HAP-1 (cell line): ENCODE measurements at places on chromosomes 7 and 10.

- DNase-seq, result no peak
Measured at GRCh38 chr7:140559410-140559809, 80.1 kb upstream of the MKRN1 start.

- DNase-seq, result no peak
Measured at GRCh38 chr7:151666886-151667285, 147.2 kb upstream of the RHEB start.

DNA sequence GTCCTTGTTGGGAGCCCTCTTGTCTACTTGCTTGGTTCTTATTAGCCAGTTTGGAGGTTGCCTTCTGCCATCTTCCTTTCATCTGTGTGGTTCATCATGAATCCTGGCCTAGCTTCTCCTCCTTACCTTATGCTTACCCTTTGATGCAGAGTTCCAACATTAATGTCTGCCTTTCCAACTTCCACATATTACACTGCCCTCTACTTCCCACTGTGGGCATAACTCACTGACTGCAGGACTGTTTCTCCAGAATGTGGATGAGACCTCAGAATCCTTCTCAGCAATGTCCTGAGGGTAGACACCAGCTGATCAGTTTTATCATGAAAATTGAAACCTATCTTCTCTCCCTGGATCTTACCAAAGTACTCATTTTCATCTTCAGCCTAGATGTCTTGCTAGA, 491.0 kb downstream of the LRMDA start:
- DNase-seq, result no peak

GRCh38 chr10:97081621-97082235, 104.0 kb downstream of the SLIT1 start:
- DNase-seq, result peak; percentile 86

DNA sequence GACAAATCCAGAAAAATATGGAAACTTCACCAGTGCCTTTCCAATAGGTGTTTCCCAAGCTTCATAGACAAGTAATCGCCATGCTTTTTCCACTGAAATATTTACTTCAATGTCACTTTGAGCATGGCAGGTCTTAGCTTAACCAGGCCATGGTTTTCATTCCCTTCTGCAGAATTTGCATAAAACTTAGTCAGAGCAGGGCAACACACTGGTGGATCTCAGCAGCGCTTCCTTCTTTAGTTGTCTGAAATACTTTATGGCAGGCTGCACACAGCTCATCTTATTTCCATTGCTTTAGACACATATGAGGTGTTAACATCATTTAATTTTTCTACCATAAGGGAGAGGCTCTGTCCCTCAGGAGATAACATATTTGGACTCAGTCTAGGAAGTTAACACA, 102.9 kb upstream of the AHR start:
- no peak for DNase-seq

GRCh38 chr7:80204919-80205318, 70.3 kb downstream of the GNAI1 start:
- DNase-seq, result no peak

DNA sequence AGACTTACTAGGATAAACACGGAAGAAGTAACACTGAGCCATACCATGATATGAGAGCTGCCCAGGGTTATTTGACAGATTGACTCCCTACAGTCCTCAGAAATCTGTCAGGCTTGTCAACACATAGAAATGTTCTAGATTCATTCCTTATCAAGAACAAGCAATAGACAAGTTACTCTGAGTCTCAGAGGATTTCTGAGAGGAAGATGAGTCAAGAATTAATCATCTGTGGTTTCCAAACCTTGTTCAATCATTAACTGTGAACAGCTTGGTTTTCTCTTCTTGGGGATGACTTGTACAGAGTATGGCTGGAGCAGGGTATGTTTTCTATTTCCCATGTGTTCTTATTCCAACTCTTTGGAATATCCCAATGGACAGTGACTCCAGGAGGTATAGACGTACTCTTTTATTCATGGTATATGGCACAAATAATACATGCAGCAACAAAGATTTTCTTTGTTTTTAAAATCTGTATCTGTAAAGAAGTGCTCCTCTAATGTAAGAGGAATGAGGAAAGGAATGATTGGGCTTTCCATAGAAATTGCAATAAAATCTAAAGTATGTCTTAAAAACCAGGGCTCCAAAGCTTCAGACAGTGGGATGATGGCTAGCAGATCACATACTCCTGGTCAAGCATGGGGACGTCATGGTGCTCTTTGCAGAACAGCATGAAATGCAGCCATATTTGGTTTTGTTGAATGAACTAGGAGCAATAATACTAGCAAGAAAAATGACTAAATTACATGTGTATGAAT, 11.9 kb upstream of the SFR1 start:
- DNase-seq, result no peak

- DNase-seq, result no peak
Measured at GRCh38 chr7:126533715-126534114, 719.0 kb downstream of the GRM8 start.

GRCh38 chr10:13184730-13185514, 23.6 kb downstream of the MCM10 start:
- DNase-seq, result no peak

GRCh38 chr7:79281426-79281825, 172.0 kb downstream of the MAGI2 start:
- DNase-seq, result no peak

GRCh38 chr7:332020-332517, 42.1 kb downstream of the FOXL3 start:
- no peak for DNase-seq

GRCh38 chr10:71687077-71687476, 32.5 kb downstream of the C10orf105 start:
- DNase-seq, result no peak

- DNase-seq, result no peak
Measured at GRCh38 chr7:33776788-33777187, 128.6 kb upstream of the BMPER start.

GRCh38 chr10:4847561-4848355, 21.8 kb downstream of the AKR1E2 start:
- no peak for DNase-seq

- no peak for DNase-seq
Measured at GRCh38 chr10:128612195-128612594, 486.0 kb upstream of the MKI67 start.

DNA sequence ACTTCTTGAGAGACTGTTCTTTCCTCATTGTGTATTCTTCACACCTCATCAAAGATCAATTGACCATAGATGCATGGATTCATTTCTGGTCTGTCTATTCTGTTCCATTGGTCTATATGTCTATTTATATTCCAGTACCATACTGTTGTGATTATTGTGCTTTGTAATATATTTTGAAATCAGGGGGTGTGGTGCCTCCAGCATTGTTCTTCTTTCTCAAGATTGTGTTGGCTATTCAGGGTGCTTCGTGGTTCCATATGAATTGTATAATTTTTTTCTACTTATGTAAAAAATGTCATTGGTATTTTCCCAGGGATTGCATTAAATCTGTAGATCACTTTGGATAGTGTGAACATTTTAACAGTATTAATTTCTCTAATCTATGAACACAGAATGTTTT, 106.5 kb downstream of the EPC1 start:
- no peak for DNase-seq

DNA sequence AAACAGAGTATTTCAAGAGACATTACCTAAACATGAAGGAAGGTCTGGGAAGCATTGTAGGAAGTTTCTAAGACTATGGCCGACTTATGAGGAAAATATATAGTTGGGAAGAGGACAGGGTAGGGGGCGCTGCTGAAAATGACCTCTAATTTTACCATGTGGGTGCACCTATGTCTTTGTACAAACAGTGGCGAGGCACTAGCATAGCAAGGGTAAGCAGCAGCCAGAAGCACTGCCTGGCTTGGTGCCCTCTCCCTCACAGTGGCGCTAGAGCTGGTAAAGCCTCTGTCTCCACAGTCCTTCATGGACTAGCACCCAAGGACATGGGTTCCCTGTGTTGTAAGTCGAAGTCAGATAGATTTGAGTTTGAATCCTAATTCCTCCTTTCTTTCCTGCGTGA, 461.2 kb downstream of the INHBA start:
- DNase-seq, result no peak

- DNase-seq, result no peak
Measured at GRCh38 chr10:70066190-70066589, 13.5 kb downstream of the MACROH2A2 start.

- no peak for DNase-seq
Measured at GRCh38 chr7:152072421-152072820, 46.9 kb downstream of the GALNT11 start.

DNA sequence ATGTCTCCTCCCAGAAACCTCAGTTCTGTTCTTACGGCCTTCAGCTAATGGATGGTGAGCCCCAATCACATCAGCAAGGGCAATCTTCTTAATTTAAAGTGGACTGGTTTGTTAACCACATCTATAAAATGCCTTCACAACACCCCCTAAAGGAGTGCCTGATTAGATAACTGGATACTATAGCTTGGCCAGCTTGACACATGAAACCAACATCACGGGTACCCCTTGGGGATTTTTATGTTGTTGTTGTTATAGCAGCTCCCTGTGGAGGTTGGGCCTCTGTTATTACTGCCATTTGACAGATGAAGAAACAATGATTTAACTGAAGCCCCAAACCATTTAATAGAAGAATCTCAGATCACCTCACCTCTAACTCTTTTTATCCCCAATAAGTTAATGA, 26.8 kb downstream of the STRA8 start:
- no peak for DNase-seq

DNA sequence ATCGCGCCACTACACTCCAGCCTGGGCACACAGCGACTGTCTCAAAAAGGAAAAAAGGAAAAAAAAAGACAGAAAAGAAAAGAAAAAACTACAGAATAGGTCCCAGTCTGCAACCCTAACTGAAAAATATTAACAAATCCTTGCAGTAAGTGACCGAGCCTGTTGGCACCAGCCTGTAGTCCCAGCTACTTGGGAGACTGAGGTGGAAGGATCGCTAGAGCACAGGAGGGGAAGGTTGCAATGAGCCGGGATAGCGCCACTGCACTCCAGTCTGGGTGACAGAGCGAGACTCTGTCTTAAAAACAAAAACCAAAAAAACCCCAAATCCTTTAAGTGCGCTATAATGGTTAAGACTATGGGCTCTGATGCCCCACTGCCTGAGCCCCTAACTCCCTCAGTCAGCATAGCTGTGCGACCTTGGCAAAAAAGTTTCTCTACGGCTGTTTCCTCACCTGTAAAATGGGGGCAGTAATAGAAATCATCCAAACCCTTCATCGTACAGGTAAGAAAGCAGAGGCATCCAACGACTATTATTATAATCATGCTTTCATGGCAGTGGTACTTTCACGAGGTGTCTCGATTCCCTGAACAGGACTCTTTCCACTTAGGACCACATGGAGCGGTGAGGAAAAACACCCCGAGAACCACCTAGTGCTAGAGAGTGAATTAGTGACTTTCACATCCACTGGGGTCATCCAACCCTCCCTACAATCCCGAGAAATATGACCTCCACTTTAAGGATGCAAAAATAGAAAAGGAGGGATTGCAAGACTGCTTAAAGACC, 755 bp downstream of the TOMM7 start:
- DNase-seq, result peak; percentile 37

GRCh38 chr10:1097436-1097835, 41.3 kb downstream of the WDR37 start:
- no peak for DNase-seq

DNA sequence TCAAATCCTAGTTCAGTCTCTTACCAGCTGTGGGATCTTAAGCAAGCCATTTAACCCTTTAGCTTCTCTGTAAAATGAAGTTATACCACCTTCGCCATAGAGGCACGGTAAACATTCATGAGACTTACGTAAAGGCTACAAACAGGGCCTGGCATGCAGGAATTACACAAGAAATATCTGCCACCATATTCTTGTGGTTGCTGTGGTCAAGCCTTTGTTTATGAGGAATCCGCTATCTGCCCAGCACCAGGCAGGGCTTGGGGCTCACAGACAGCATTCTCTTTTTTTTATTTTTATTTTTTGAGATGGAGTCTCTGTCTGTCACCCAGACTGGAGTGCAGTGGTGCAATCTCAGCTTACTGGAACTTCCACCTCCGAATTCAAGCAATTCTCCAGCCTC, 9.9 kb downstream of the AIFM2 start:
- no peak for DNase-seq

- DNase-seq, result no peak
Measured at GRCh38 chr7:8481752-8482446, 48.5 kb downstream of the NXPH1 start.

DNA sequence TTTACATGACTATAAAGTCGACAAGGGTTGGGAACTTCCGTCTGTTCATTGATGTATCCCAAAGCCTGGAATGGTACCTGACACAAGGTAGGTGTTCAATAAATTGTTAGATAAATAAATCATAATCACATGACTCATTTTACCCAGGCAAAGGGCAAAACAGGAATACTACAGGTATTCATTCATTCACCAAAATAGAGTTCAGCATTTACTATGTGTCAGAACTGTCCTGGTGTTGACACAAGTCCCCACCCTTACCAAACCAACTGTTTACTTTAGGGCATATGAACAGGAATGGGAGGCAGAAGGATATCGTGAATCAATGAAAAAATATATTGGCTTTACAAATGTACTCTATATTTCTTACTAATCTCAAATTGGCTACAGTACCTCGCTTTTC, 666 bp upstream of the YAE1 start:
- DNase-seq, result no peak

GRCh38 chr10:48601789-48602188, 3.1 kb downstream of the ARHGAP22 start:
- no peak for DNase-seq

- DNase-seq, result no peak
Measured at GRCh38 chr7:149450821-149451220, 10.0 kb downstream of the ZNF777 start.

GRCh38 chr10:124676416-124677062, 67.6 kb downstream of the FAM53B start:
- DNase-seq, result no peak

GRCh38 chr10:124493214-124493882, 31.7 kb downstream of the LHPP start:
- no peak for DNase-seq

- no peak for DNase-seq
Measured at GRCh38 chr10:43385412-43386004, 14.1 kb downstream of the FXYD4 start.

- no peak for DNase-seq
Measured at GRCh38 chr10:3261921-3262320, 89.3 kb upstream of the PITRM1 start.

GRCh38 chr7:135661311-135662122, 797 bp upstream of the STMP1 start:
- DNase-seq, result no peak
